NCI-H446 (cell line): ENCODE measurements at places on chromosomes 13 and 19.
A peak's percentile ranks its signal among the peaks of the same experiment; 100 is the strongest.

- DNase-seq = no peak
Measured at GRCh38 chr19:17376935-17377600, at the start of gene PLVAP. Gene PLVAP (minus strand): TSS chr19:17377342. CDS start chr19:17377288, 54 bp downstream.

DNA sequence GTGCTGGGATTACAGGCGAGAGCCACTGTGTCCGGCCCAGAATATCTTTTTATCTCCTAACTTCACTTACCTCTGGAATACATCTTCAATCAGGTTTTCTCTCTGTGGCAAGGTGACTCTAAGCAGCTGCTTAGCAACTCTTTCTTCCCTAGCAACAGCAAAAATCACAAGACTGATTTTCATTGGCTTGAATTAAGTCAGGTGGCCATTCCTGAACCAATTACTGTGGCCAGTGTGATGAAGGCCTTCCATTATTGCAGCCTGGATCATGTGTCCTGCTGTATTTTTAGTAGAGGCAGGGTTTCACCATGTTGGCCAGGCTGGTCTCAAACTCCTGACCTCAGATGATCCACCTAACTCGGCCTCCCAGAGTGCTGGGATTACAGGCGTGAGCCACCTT, 9.0 kb upstream of the LTBP4 start:
- peak; percentile 27 for DNase-seq

GRCh38 chr13:45199711-45200110, 1.1 kb downstream of the KCTD4 start:
- no peak for DNase-seq

DNA sequence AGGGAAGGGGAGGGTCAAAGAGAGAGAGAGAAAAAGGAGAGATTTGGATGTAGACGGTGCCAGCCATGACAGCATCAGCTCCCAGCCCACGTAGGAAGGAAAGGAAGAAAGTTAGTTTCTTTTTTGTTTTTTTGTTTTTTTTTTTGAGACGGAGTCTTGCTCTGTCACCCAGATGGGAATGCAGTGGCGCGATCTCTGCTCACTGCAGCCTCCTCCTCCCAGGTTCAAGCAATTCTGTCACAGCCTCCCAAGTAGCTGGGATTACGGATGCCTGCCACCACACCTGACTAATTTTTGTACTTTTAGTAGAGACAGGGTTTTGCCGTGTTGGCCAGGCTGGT, 27.6 kb downstream of the ELL start:
- no peak for DNase-seq

GRCh38 chr13:26185720-26186117, 36.4 kb downstream of the RNF6 start:
- no peak for DNase-seq
